ENCODE measurements at places on chromosomes 6 and 20. TPM values are rescaled to one million over a fixed set of nuclear protein-coding genes. Genes with fewer than 3 reads are reported as not detected.
A peak's percentile ranks its signal among the peaks of the same experiment; 100 is the strongest.

- no peak for DNase-seq
These were observed 17.4 kb downstream of the SHLD1 start for GRCh38 chr20:5767493-5768098.

- no peak for DNase-seq
These were observed 57.5 kb downstream of the CEBPB start for GRCh38 chr20:50248104-50248641.

DNA sequence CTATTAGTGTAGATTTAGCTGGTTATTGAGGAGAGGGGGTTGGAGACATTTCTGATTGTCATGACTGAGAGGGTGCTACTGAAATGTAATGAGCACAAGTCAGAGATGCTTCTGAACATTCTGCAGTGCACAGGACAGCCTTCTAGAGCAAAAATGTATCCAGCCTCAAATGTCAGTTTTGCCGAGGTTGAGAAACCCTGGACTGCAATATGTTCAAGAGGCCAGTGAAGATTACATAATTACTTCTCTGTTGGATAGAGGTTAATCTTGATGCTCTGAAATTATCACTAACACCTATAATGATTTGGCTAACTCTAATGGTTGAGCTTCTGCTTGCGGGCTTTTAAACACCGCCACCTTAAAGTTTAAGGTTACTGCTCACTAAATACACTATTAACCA, 3.4 kb upstream of the DUSP22 start:
- no peak for DNase-seq

Gene PPIL6
- polyA plus RNA-seq = 5.2 TPM

DNA sequence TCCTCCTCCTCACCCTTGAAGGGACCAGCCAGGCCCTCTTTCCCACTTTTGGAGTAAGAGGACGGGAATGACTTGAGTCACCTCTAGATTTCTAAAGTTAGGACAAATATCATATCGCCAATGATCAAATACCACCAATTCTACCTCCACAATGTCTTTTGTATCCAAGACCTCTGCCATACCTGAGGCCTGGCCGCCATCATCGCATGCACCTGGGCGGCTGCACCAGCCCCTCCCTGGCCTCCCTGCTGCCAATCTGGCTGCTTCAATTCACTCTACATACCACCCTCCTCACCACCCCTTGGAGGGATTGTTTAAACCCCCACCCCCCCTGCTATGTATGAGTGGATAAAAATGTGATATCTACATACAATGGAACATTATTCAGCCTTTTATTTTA, 75.0 kb upstream of the RALY start:
- no peak for DNase-seq

DNA sequence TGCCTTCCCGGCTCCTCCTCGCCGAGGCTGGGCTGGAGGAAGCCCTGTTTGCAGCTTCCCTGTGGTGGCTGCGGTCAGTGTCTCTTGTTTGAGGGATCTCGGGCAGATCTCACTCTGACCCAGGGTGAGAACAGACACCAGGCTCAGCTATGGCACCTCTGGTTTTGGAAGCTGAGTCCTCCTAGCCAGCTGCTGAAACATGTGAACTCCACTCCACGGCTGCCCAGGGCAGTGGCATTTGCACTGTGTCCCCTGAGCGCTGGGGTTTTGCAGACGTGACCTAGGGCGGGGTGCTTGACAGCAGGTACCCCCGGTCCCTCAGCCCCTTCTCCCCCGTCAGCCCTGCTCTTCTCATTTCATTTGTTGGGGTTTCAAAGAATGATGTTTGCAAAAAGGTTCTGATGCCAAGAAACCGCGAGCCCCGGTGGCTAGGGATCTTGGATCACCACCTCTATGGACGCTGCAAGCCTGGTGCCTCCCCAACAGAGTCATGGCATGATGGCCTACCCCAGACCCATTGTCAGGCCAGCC, 55.0 kb upstream of the DACT2 start:
- no peak for DNase-seq

DNA sequence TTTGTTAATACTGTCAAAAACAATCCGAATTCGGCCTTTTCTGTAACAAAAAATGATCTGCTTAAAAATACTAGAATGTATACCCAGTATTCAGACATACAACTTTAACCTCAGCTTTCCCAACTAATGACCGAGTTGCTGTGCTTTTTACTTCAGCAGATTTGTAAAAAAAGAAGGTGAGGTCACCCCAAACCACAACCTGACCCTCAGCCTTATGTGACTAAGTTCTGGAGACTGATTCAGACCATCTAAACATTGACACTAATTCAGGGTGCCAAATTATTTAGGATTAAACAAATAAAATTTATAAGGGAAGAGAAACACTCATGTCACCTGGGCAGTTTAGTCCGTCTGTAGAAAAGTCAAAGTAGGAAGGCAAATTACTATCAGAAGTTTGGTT, 7.7 kb downstream of the CCN6 start:
- DNase-seq = no peak

DNA sequence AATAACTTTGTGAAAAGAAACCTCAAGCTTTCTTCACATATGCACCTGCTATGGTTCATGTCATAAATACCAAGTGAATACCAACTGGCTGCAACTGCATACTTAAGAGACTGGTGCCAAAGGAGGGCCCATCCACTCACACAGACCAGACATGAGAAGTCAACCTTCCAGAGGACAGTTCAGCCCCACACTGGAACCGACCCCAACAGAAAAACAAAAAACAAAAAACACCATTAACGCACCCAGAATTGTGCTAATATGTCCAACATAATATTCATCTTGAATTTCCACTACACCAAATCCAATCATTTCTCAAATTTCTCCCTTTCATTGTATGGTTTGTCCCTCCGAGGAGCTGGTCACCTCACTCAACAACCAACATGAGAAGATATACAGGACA, 42.8 kb downstream of the CHD6 start:
- DNase-seq = no peak

DNA sequence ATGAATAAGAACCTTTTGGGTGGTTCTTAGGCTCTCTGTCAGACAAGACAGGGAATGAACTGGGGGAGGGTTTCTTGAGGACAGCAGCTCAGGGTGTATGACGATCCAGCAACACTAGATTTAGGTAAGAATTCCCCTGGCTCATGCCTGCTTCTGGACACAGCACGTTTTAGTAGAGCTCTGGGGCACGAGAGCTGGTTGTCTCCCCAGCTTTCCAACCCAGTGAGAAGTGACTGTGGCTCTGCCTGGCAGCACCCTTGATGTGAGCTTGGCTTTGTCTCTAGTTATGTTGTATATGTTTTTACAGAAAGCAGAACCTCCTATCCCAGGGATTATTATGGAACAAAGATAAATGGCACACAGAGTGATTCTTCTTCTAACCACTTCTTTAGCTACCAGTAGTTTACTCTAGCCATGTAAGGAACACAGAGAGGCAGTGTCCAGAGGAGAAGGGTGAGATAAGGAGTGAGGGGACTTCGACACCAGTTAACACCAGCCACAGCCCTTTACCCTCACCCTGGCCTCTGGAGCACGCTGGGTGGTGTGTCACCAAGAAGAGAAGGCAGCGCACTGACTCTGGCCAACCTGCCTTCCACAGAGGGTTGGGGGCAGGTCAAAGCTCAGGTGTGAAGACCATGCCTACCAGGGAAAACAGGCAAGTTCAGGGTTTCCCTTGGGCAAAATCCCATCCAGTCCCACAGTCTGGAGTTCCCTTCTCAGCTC, 3.9 kb downstream of the APOBEC2 start:
- DNase-seq = no peak

Gene PDE7B
- 6.6 TPM for polyA plus RNA-seq

GRCh38 chr6:144160431-144161005, 10.2 kb downstream of the STX11 start:
- DNase-seq = no peak

Gene ABHD16B
- polyA plus RNA-seq = not detected

DNA sequence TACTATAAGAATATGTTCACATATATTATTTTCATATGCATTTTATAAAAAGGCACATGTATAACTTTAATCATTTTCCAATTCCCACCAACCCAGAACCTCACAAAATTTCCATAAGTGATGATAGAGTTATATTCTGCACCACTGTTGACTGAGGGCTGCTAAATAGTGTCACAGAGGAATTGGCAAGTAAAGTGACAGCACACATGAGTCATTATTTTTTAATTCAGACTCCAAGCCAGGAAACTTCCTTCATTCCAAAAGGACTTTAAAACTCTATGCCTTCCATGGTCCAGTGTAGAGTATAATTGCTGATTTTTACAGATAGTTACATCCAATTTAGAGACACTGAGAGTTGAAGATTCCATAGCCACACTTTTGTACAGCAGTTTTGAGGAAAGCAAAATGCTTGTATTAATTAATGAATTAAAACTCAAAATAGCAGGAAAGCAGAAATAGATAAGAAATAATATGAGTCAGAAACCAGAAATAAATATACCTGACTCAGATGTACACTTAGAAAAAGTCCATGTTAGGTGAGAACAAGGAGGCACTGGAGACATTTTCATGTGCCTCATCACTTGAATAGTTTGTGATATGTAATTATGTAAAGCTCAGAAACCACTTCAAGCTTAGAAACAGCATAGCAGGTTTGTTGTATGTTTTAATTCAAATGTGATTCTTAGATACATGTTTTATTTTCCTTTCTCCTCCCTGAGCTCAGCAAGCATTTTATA, 425.2 kb upstream of the OPRM1 start:
- DNase-seq = no peak

DNA sequence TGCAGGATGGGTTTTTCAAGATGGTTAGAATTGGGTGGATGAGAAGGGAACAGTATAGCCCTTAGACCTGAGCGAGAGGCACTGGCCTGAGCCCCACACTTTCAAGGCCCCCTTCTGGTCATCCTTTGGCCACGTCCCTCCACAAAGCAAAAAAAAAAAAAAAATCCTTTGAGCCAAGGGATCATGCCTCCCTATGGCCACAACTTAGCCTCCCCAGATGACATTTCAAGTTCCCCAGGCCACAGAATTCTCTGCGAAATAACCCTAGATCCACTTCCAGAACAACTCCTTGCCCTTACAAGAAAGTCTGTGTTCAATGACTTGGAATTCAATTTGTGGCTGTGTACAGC, 30.4 kb downstream of the ELOVL2 start:
- DNase-seq = no peak

DNA sequence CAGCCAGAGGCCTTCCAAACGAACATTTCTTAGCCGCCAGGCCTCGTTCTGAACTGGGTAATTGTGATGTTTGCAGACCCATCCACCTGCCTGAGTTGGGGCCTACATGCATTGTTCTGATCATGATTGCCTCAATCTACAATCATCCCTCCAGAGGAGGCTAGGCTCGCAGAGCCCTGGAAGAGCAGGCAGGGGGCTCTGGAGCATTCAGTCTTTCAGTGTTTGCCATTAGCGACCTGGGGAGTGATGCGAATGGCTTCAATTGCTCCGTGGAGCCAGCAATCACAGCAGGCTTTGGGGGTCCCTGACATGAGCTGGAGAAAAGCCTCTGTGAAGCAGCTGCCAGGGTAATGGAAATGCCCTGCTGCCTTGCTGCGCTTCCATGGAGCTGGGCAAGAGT, 22.0 kb downstream of the SNAP25 start:
- DNase-seq = no peak

GRCh38 chr6:140988780-140989179, 1143.9 kb upstream of the GJE1 start:
- no peak for DNase-seq

Gene C4B
- 22.1 TPM for polyA plus RNA-seq

DNA sequence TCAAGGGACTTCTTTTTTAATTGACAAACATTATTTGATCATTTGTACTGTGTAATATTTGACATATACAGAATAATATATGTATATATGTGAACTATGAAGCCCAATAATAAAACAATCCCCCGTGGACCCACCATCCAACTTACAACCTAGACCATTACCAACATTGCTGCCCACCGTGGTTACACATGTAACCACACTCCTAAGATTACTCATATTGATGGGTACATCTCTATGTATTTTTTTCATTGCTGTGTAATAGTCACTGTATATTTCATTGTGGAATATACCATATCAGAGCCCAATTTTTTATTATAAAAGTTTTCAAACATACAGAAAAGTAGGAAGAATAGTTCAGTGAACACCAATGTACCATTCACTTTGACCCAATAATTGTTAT, 94.3 kb downstream of the RTN4IP1 start:
- no peak for DNase-seq

DNA sequence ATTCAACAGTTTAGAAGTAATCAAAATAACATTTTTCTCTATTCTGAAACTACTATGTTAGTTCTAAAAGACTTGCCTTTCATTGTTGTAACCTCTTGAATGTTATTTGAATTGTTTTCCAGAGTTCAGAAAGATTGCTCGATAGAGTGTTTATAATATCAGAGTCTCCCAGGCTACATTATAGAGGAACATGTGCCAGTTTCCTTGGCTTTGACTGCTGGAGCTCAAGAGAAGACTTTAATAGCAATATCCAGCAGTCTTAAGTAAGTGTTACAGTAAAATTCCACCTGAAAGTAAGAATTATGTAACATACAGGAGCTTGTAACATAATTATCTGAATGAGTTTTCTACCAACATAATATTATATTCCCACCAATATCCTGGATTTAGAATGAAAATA, 991.8 kb upstream of the ADGRB3 start:
- DNase-seq = no peak

DNA sequence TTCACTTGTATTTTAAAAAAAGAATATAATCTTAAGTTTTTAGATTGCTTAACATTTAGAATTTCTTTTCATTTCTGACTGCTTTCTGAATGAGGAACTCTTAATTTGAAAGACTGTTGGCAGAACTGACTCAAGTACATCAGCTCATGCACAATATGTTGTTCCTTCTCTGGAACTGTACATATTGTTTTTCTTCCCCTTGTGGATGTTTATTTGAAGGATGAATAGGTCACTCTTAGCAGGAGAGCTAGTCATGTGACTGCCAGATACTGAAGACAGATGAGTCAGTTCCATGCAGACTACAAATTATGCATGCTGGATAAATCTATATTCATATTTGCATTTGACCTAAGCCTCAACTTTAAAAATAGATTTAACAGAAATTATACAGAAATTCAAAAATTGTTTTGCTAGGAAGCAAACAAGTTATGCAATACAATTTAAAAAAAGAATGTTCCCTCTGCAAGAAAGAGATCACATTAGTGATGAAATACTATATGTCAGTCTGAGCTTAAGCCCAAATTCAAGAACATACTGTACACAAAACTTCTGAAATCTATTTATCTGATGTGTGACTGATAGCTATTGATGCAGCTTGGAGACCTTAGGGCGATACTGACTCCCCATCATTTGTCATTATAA, 1274.9 kb upstream of the GJE1 start:
- DNase-seq = peak; percentile 57

- DNase-seq = no peak
These were observed 166.8 kb upstream of the FOXQ1 start for GRCh38 chr6:1144842-1145767.

- no peak for DNase-seq
These were observed 393.8 kb downstream of the SMOC2 start for GRCh38 chr6:168834801-168835200.

Gene BFSP1
- polyA plus RNA-seq = 2.1 TPM
